ENCODE measurements at places on chromosomes 1 and 21. TPM values are rescaled to one million over a fixed set of nuclear protein-coding genes. Genes with fewer than 3 reads are reported as not detected.

- no peaks in the 10 kb centered on the region for H3K36me3 ChIP-seq
- no peak overlapping the region for H3K27ac ChIP-seq
- DNase-seq = no peak
Measured at GRCh38 chr1:195908121-195908520, 700.1 kb downstream of the KCNT2 start.

FALEC gene
- total RNA-seq = not detected

C4BPA gene
- total RNA-seq = not detected

DNA sequence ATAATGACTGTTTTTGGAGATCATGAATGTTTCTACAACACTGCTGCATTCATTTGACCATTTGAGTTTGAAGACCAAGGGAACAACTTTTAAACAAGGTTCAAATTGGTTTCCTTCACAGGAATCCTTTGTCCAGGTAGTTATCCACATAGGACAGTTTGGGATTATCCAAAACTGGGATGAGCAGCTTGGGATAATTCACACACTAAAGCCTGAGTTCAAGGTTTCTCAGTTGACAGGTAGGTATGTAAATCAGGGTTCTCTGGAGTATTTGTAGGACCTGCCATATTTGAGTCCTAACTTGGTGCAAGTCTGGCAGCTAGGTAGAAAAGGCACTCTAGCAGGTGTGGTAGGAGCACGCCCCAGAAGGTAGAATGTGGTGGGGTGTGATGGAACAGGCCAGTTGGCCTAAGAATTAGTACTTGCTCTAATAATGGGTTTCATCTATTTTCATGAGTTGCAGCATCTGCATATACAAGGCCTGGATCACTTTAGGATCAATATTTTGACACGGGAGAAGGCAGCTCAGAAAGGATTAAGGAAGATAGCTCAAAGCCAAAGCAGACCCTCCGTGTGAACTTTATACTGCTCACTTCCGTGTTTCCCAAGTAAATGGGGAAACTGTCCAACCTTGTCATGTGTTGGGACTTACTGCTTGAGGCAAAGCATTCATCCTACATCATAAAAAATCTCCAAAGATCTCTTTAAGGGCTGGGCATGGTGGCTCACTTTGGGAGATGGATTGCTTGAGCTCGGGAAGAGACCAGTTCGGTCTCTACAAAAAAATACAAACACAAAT is 14.1 kb upstream of the RAB42 start:
- DNase-seq = no peak
- peaks cover 33% of the 10 kb centered on the region for H3K36me3 ChIP-seq
- peaks cover 4% of the 10 kb centered on the region for H3K27me3 ChIP-seq
- no peak overlapping the region for H3K4me3 ChIP-seq

DNA sequence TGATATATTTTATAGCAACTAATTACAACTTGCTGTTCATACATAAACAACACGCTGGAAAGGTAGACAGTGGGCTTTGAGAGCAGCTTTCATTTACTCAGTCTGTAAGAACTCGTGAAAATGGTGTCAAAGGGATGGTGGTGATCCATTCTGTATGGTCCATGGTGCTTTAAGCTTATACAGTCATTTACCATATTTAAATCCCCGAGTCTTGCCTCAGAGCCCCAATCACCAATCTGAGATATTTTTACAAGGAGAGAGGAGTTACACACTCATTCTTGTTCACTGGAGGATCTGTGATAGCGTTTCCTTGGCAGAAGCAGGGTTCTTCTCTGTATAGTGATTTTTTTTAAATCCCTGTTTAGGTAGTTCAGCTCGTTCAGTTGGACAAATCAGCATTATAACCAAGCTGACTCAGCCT is 694.6 kb downstream of the USP25 start:
- H3K4me1 ChIP-seq = peaks cover 9% of the 10 kb centered on the region
- H3K27me3 ChIP-seq = no peaks in the 10 kb centered on the region
- H3K27ac ChIP-seq = no peak overlapping the region
- DNase-seq = no peak
- H3K4me3 ChIP-seq = no peak overlapping the region

- H3K27me3 ChIP-seq = no peaks in the 10 kb centered on the region
- no peak overlapping the region for H3K27ac ChIP-seq
- no peak overlapping the region for H3K4me3 ChIP-seq
- DNase-seq = no peak
Measured at GRCh38 chr1:156992215-156992614, 53.3 kb downstream of the ARHGEF11 start.

GRCh38 chr21:43343095-43343991 is 83.6 kb downstream of the SIK1 start:
- DNase-seq = no peak
- H3K36me3 ChIP-seq = no peaks in the 10 kb centered on the region
- no peak overlapping the region for H3K27ac ChIP-seq
- peaks cover 15% of the 10 kb centered on the region for H3K4me1 ChIP-seq

C1orf116 gene
- total RNA-seq = 0.21 TPM

DNA sequence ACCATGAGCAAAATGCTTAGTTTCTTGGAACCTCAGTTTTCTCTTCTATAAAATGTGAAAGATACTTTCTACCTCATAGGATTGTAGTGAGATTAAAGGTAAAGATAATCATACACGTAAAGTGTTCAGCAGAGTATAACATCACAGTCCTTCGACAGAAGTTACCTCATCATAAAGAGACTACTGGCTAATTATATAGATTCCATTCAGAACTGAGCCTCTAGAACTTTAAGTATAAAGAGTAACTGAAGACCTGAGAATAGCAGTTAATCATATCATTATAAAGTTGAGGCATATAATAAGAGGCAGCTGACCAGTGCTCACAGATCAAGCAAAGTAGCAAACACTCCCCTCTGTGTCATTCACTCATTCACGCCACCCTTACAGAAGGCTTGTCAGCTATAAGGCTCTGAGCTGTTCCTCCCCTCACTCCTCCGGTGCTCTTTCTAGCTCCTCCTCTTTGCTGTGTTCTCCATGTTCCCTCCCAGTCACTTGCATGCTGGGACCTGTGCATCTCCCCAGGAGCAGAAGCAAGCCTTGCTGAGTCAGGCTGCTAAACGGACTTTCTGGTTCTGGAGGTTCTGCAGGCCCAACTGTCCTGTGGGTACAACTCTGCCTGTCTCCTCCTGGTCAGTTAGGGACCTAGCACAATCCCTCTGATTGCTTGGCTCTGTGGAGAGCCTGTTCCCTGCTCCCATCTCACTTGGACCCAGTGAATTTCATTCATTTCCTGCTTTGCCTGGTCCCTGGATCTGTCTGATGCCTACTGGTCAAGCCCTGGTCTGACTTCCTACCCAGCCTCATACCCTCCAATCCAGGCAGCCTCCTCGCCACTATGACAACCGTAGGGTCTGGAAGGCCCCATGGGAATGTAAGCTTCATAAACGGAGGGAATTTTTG is 28.3 kb upstream of the LY9 start:
- no peak overlapping the region for H3K27ac ChIP-seq
- no peaks in the 10 kb centered on the region for H3K4me1 ChIP-seq
- H3K36me3 ChIP-seq = no peaks in the 10 kb centered on the region
- H3K27me3 ChIP-seq = no peaks in the 10 kb centered on the region

PDC gene
- total RNA-seq = not detected

DNA sequence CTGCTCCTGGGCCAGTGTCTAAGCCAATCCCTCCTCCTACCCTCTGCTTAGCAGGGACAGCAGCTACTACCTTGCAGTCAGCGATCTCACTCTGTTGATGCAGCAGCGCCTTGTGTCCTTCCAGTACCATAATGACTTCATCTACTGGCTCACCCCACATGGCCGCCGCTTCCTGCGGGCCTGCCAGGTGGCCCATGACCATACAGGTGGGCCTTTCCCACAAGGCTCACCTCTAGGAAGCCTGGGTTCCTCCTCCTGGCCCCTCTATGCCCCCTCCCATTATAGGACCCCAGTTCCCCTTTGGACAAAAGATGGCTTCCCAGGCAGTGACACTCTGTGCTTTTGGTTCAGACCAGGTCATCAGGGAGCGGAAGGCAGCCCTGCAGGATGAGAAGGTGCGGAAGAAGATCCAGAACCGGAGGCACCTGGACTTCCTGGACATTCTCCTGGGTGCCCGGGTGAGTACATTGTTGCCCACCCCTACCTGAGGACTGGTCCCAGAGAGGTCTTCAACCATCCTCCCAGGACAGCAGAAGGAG is 15.1 kb downstream of the CYP4B1 start:
- DNase-seq = no peak
- H3K27me3 ChIP-seq = no peaks in the 10 kb centered on the region
- no peaks in the 10 kb centered on the region for H3K36me3 ChIP-seq
- no peak overlapping the region for H3K27ac ChIP-seq
- H3K4me3 ChIP-seq = no peak overlapping the region

- H3K36me3 ChIP-seq = no peaks in the 10 kb centered on the region
- no peak overlapping the region for H3K4me3 ChIP-seq
- H3K27ac ChIP-seq = no peak overlapping the region
- H3K27me3 ChIP-seq = no peaks in the 10 kb centered on the region
Measured at GRCh38 chr1:43322506-43322905, 15.1 kb upstream of the MPL start.

ADCY10 gene
- 0.69 TPM for total RNA-seq

- H3K4me1 ChIP-seq = no peaks in the 10 kb centered on the region
- H3K36me3 ChIP-seq = no peaks in the 10 kb centered on the region
- no peaks in the 10 kb centered on the region for H3K27me3 ChIP-seq
- H3K4me3 ChIP-seq = no peak overlapping the region
- peak; percentile 75 for DNase-seq
- peak overlapping the region; percentile 77 for H3K27ac ChIP-seq
Measured at GRCh38 chr1:226702318-226702956, 36.6 kb downstream of the ITPKB start.

DNA sequence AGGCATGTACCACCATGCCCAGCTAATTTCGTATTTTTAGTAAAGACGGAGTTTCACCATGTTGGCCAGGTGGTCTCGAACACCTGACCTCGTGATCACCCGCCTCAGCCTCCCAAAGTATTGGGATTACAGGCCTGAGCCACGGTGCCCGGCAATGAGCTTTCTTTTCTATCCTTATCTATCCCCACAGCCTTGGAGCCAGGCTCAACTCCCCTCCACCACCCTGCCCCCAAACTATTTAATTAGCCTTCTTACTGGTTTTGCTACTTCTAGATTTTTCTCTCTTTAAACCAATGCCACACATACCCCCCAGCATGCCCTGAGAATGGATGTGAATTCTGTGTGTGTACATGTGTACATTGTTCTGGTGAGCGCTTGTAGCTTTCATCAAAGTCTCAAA is 5.7 kb upstream of the VANGL2 start:
- peaks cover 13% of the 10 kb centered on the region for H3K4me1 ChIP-seq
- no peak for DNase-seq
- H3K27ac ChIP-seq = no peak overlapping the region
- no peak overlapping the region for H3K4me3 ChIP-seq
- H3K27me3 ChIP-seq = no peaks in the 10 kb centered on the region
- H3K36me3 ChIP-seq = no peaks in the 10 kb centered on the region

ATXN7L2 gene
- total RNA-seq = 14.7 TPM

- no peaks in the 10 kb centered on the region for H3K36me3 ChIP-seq
- H3K27me3 ChIP-seq = no peaks in the 10 kb centered on the region
- H3K4me3 ChIP-seq = no peak overlapping the region
- DNase-seq = no peak
- H3K27ac ChIP-seq = no peak overlapping the region
Measured at GRCh38 chr21:29526545-29526944, 227.8 kb downstream of the BACH1 start.

GRCh38 chr1:113320972-113321680 is 69.2 kb upstream of the MAGI3 start:
- no peak overlapping the region for H3K4me3 ChIP-seq
- no peaks in the 10 kb centered on the region for H3K27me3 ChIP-seq
- H3K4me1 ChIP-seq = no peaks in the 10 kb centered on the region
- H3K27ac ChIP-seq = no peak overlapping the region
- H3K36me3 ChIP-seq = no peaks in the 10 kb centered on the region

SMCP gene
- total RNA-seq = not detected

DNA sequence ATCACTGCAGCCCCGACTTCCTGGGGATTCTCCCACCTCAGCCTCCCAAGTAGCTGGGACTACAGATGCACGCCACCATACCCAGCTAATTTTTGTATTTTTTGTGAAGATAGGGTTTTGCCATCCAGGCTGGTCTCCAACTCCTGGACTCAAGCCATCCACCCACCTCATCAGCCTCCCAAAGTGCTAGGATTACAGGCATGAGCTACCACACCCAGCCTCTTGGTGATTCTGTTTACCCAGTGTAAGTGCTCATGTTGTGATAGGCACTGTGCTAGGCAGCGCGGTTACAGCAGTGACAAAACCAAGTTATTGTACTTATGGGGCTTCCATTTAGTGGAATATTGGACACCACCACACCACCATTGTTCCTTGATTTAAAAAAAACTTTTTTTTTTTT is 9.7 kb upstream of the STX12 start:
- H3K27me3 ChIP-seq = no peaks in the 10 kb centered on the region
- H3K36me3 ChIP-seq = no peaks in the 10 kb centered on the region
- H3K4me1 ChIP-seq = no peaks in the 10 kb centered on the region

- DNase-seq = no peak
- no peaks in the 10 kb centered on the region for H3K36me3 ChIP-seq
Measured at GRCh38 chr1:228804640-228805413, 69.5 kb downstream of the RHOU start.

DNA sequence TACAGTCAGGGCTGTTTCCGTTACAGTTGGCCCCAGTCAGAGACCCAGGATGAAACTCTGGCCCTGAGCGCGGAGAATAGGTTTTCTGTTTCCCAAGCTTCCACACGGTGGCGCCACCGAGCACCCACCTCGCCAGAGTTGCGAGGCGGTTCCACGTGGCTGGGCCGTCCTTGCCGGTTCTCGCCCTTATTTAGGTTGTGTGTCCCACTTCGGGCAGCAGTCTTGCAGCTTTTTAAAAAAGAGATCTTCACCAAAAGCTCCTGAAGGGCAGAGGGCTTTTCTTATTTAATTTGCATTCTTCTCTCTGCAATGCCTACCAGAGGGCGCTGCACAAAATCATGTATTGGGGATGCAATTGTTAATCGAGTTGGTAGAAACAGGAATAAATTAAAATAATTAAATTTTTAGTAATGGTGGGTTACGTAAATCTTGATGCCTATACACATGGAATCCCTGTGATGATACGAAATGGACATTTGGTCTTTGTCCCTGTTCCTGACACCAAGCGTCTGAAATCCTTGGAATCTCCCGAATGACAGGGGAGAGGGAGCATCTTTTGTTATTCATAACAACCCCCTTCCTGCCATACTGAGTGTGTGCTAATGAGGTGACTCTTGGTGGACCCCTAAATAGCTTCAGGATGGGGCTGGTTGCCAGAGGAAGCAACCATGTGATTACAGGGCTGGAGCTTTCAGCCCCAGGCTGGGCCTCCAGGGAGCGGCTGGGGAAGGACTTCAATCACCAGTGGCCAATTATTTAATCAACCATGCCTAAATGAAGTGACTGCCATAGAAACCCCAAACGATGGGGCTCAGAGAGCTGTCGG is 5.6 kb upstream of the S100A7 start:
- peak; percentile 59 for DNase-seq
- no peaks in the 10 kb centered on the region for H3K27me3 ChIP-seq
- no peak overlapping the region for H3K4me3 ChIP-seq
- H3K4me1 ChIP-seq = peaks cover 16% of the 10 kb centered on the region
- H3K36me3 ChIP-seq = no peaks in the 10 kb centered on the region
- H3K27ac ChIP-seq = peak overlapping the region; percentile 87

DNA sequence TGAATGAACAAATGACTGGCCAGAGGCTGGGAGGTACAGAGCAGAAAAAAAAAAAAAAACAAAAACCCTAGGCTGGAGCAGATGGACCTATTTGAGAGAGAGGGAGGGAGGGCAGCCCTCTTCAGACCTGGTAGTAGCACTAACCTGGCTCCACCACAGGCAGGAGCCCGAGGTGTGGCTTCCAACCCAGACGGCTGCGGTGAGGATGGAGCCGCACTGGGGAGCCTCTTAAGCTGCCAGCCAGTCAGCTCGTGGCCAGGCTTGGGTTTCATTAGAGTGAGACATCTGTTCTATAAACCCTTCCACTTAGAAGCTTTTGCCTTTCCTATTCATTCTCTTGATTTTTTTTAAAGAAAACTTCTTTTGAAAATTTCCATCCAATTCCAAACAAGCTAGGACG is 16.8 kb downstream of the LGR6 start:
- H3K4me1 ChIP-seq = no peaks in the 10 kb centered on the region
- DNase-seq = no peak
- H3K27me3 ChIP-seq = peaks cover 34% of the 10 kb centered on the region
- H3K4me3 ChIP-seq = no peak overlapping the region
- no peak overlapping the region for H3K27ac ChIP-seq
